ENCODE measurements at places on chromosomes 5 and 9.

DNA sequence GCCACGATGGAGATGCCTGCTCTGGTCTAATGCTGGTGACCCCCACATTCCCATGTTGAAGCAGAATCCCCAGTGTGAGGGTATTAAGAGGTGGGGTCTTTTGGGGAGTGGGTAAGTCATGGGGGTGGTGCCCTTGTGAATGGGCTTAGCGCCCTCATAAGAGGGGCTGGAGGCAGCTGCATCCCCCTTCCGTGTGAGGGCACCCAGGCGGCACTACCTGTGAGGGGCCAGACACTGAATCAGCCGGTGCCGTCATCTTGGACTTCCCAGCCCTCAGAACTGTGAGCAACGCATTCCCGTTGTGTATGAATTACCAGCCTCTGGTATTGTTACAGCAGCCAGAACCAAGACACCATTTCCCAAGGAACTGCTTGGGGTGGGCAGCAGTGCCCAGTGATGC is 27.0 kb upstream of the RNF130 start:
- no peaks in the 10 kb centered on the region for H3K27me3 ChIP-seq
- H3K4me3 ChIP-seq = no peak overlapping the region
- H3K4me1 ChIP-seq = peaks cover 6% of the 10 kb centered on the region
- DNase-seq = no peak

DNA sequence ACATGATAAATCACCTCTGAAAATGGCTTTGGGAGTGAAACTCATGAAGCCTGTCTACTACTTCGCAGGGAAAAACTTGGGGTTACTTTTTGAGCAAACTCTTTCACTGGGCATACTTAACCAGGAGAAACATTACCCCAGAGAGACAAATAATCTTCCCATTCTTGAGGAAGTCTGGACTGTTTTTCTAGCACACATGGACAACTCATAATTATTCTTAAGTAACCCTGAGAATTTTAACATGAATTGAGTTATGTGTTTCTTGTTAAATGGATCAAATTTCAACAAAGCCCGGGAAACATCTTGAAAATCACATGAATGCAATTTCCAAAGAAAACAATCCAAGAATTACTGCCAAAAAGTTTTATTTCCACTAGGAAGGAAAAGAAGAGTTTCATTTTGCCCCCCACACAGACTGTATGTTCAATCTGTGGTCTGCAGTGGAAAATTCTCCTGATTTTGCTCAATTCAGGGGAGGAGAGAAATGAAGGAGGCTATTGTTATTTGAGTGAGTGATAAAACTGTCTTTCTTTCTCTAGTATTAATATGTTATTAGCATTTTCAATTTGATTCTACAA is 564.8 kb upstream of the CLINT1 start:
- no peaks in the 10 kb centered on the region for H3K27me3 ChIP-seq
- no peak overlapping the region for H3K4me3 ChIP-seq
- DNase-seq = no peak
- no peak overlapping the region for H3K27ac ChIP-seq
- no peaks in the 10 kb centered on the region for H3K4me1 ChIP-seq

DNA sequence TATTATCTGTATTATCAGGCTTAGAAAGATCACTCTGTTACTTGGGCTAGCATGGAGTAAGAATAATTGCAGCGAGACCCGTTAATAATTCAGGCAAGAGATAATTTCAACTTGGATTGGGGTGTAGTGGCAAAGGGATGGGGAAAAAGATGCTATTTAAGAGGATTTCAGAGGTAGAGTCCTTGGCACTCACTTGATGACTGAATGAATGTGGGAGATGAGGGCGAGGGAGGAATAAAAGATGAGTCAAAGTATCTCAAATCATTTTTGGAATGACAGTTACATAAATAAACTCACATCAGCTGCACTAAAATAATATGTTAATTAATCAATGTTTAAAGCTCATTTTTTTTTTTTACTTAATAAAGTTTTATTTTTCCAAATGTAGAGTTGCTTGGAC is 4.5 kb upstream of the GPR21 start:
- no peak overlapping the region for H3K4me3 ChIP-seq
- peak overlapping the region; percentile 62 for H3K27ac ChIP-seq
- DNase-seq = no peak
- peaks cover 35% of the 10 kb centered on the region for H3K4me1 ChIP-seq
- no peaks in the 10 kb centered on the region for H3K27me3 ChIP-seq
- no peaks in the 10 kb centered on the region for H3K36me3 ChIP-seq

DNA sequence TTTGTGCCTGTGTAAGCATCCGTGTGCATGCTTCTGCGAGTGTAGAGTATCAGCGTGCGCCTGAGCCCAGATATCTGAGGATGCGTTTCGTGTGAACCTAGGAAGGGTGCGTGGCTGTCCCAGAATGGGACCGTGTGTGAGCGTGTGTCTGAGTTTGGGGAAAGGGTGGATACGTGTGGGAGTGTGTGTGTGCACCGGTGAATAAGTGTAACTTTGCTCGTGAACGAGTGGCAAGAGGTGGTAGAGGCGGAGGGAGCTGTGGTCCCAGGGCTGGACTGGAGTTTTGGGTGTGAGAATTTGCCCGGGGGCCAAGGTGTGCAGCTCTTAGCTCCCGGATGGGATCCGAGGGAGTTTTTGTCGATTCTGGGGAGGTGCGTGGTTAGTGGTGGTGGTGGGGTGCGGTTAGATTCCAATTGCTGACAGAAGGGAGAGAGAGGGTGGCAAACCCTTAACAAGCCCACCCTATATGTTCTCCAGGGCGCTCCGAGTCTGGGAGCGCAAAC is 686 bp upstream of the COL27A1 start:
- peaks cover 23% of the 10 kb centered on the region for H3K27me3 ChIP-seq
- H3K4me3 ChIP-seq = peak overlapping the region; percentile 20
- H3K4me1 ChIP-seq = peaks cover 28% of the 10 kb centered on the region
- DNase-seq = no peak
- H3K36me3 ChIP-seq = no peaks in the 10 kb centered on the region

- no peak for DNase-seq
- no peak overlapping the region for H3K4me3 ChIP-seq
- peaks cover 21% of the 10 kb centered on the region for H3K4me1 ChIP-seq
- H3K27me3 ChIP-seq = peaks cover 91% of the 10 kb centered on the region
These were observed 3.9 kb downstream of the CDKN2B start for GRCh38 chr9:22005021-22005701.

DNA sequence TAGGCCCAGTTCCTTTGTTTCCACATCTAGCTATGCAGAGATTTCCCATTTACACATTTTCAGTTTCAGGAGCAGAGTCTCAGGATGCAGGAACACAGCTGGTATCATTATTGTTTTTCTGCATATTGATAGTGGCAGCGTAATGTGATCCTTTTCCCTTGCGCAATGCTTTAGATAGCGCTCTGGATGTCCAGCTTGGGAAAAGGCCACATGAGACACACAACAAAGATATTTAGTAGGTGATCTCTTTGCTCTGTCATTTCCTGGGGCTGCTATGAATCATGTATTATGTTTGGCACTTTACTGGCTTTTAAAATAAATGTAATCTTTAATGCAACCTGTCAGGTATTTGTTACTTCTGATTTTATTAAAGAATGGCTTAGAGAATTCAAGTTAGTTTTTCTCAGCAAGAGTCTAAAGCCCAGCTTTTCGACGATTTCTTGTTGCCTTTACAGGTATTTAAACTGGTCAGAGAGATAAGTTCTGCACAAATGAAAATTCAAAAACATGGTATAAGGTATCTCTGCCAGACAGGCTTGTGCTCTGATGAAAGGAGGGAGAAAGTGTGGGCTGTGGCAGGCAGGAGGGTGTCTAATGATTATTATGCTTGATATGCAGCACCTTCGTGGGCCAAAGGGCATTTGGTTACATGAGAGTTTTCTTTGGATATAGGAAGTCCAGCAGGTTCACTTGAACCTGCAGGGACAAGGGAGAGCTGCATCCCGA is 42.2 kb downstream of the PTTG1 start:
- H3K27ac ChIP-seq = no peak overlapping the region
- peaks cover 35% of the 10 kb centered on the region for H3K4me1 ChIP-seq
- no peak for DNase-seq
- H3K36me3 ChIP-seq = no peaks in the 10 kb centered on the region

- no peak overlapping the region for H3K4me3 ChIP-seq
- H3K4me1 ChIP-seq = peaks cover 6% of the 10 kb centered on the region
- no peak overlapping the region for H3K27ac ChIP-seq
- no peak for DNase-seq
These were observed 78.5 kb downstream of the SH3TC2 start for GRCh38 chr5:148984345-148984744.

DNA sequence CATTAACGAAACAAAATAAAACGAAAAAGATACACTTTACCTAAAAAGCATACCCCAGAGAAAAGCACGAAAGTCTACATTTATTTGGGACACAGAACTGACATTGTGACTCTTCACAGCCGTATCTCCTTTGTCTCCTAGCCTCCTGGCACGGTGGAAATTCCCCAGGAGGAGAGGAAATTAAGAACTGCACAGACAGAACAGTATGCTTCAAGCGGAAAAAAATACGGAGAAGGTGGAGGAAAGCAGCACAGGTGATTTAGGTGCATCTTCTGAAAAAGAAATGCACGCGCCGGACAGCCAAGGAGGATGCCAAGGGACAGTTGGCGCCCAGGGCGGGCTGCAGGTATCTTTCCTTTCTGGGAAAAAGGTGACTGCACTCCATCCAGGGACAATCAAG is 32.0 kb downstream of the DDX31 start:
- no peak overlapping the region for H3K4me3 ChIP-seq
- DNase-seq = no peak
- no peaks in the 10 kb centered on the region for H3K4me1 ChIP-seq
- H3K27me3 ChIP-seq = no peaks in the 10 kb centered on the region

DNA sequence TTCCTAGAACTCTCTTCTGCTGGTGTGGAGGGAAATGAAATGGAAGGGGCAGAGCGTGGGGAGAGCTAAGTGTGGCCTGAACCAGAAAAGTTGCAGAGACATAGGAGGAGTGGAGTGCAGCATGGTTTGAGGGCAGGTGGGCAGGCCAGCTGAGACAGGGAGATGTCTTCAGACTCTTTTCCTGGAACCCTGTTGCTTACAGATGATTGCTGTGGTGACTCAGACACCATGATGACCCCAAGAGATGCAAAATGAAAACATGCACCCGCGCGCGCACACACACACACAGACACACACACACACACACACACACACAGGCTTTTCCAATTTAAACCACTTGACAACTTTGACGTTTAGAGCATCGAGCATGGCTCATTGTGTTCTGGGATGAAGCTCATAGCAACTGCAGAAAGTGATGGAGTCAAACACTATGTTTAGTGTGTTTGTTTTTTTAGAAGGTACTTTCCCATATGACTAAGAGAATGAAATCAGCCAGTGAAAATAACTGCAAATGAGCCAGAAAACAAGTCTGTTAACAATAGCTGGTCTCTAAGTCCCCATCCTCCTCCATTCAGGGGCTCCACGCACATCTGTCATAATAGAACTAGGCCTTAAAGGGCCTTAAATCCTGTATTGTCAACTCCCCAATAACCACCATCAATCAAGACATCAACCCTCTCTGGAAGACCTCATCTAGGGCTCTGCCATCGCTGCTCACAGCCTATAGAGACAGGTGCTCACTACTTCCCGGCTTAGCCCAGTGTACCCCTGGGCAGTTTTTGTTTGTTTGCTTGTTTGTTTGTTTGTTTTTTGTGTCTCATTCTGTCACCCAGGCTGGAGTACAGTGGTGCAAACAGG is 9.6 kb downstream of the TMOD1 start:
- H3K27ac ChIP-seq = no peak overlapping the region
- DNase-seq = no peak
- no peaks in the 10 kb centered on the region for H3K27me3 ChIP-seq
- H3K4me1 ChIP-seq = no peaks in the 10 kb centered on the region
- no peak overlapping the region for H3K4me3 ChIP-seq
- no peaks in the 10 kb centered on the region for H3K36me3 ChIP-seq

DNA sequence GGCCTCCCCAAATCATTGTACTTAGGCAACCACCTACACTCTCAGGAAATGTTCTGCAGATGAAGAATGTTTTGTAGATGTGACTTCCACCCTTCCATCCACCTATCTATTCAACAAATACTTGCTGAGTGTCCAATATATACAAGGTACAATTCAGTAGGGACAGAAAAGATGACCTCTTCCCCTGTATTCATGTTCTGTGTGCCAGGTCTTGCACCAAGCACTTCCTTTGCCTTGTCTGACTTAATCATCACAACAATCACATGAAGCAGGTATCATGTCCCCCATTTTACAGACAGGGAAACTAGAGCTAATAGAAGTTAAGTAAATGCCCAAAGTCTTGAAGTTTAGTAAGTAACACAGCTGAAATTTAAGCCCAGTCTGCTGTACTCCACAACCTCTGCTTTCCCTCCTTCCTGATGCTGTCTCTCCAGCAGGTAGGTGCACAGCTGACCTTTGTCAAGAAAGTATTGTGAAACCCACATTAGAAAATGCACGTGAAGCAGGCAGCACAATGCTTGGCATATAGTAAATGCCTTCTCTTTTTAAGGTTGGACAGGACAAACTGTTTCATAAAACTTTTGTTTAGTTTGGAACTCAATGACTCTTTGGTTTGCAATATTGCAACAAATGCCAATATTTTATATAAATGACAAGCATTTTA is 296.5 kb downstream of the DEPDC1B start:
- H3K36me3 ChIP-seq = no peaks in the 10 kb centered on the region
- no peak for DNase-seq
- H3K27me3 ChIP-seq = no peaks in the 10 kb centered on the region
- H3K4me3 ChIP-seq = no peak overlapping the region

DNA sequence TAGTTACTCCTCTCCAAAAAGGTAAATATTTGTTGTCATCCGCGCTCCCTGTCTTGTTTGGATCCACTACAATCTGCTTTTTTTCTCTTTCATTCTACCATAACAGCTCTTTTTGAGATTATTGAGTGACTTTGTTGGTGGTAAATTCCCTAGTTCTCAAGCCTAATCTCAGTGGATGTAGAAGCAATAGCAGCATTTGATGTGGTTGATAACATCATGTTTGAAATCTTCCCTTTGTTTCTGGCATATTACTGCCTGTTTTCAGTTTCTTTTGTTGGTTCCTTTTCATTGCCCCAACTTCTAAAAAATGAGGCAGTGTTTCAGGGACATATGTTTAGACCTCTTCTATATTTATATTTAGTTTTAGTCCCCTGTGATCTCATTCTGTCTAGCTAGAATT is 8.9 kb downstream of the CDC42SE2 start:
- peaks cover 12% of the 10 kb centered on the region for H3K36me3 ChIP-seq
- peaks cover 24% of the 10 kb centered on the region for H3K4me1 ChIP-seq
- H3K27me3 ChIP-seq = no peaks in the 10 kb centered on the region
- DNase-seq = no peak
- no peak overlapping the region for H3K4me3 ChIP-seq

- H3K4me1 ChIP-seq = no peaks in the 10 kb centered on the region
- no peak for DNase-seq
- no peak overlapping the region for H3K27ac ChIP-seq
- no peaks in the 10 kb centered on the region for H3K36me3 ChIP-seq
- no peaks in the 10 kb centered on the region for H3K27me3 ChIP-seq
These were observed 193.6 kb downstream of the SREK1 start for GRCh38 chr5:66337626-66338226.

- peak; percentile 72 for DNase-seq
- H3K36me3 ChIP-seq = no peaks in the 10 kb centered on the region
- no peak overlapping the region for H3K4me3 ChIP-seq
- no peak overlapping the region for H3K27ac ChIP-seq
These were observed 3.4 kb downstream of the PDLIM4 start for GRCh38 chr5:132260714-132261551.

Measured in common myeloid progenitor, CD34-positive (primary cell).